ENCODE measurements at places on chromosomes 3 and 15.

- no peak for DNase-seq
Measured at GRCh38 chr3:112061152-112061551, 25.0 kb upstream of the C3orf52 start.

DNA sequence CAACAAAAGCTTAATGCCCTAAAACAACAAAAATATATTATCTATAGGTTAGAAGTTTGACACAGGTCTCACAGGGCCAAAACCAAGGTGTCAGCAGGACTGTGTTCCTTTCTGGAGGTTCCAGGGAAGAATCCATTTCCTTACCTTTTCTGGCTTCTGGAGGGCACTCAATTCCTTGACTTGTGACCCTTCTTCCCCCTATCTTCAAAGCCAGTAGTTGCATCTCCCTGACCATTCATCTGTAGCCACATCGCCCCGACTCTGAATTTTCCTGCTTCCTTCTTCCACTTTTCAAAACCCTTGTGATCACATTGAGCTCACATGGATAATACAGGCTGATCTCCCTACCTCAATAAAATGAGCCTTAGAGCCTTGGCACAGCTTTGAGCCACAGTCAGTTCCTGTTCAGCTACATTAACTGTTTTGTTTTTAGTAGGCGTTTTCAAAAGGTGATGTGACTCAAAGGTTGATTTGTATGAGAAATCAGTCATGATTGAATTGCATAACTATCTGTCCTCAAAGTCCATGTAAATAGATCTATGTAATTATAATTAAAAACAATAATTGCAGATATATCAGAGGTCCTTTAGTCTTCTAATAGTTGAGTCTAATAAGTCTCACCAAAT is 12.4 kb downstream of the PFN2 start:
- no peak for DNase-seq

- no peak for DNase-seq
Measured at GRCh38 chr15:51133140-51133765, 38.5 kb upstream of the TNFAIP8L3 start.

- peak; percentile 87 for DNase-seq
Measured at GRCh38 chr3:151837057-151837456, 23.1 kb downstream of the AADAC start.

DNA sequence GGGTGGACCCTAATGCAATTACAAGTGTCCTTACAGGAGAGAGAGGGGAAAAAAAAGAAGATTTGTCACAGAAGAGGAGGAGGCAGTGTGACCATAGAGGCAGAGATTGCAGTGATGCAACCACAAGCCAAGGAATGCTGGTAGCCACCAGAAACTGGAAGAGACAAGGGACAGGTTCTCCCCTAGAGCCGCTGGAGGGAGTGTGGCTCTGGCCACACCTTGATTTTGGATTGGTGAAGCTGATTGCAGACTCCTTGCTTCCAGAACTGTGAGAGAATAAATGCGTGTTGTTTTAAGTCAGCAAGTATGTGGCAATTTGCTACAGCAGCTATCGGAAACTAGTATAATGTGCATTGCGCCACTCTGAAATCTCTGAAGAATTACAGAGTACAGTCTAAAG is 110.1 kb downstream of the SRGAP3 start:
- no peak for DNase-seq

- no peak for DNase-seq
Measured at GRCh38 chr15:60869851-60870250, 359.3 kb downstream of the RORA start.

DNA sequence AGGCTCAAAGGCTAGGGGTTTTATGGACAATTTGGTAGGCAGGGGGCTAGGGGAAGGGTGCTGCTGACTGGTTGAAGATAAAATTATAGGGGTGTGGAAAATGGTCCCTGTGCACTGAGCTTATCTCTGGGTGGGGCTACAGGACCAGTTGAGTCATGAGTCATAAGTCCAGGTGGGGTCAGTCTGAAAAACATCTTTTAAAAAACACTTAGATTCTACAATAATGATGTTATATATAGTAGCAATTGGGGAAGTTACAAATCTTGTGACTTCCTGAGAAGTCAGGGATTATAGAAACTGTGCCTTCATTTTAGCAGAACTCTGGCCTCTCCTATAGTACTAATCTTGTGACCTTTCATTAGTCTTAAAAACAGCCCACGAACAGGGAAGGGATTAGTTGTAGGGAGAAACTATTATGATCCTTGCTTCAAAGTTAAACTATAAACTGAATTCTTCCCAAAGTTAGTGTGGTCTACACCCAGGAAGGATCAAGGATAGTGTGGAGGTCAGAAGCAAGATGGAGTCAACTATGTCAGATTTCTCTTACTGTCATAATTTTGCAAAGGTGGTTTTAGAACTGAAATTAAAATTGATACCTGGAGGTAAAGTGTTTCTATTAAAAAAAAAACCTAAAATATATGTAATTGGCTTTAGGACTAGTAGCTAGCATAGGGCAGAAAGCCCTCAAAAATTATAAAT is 130.1 kb downstream of the P2RY1 start:
- DNase-seq: no peak
